ENCODE measurements at places on chromosomes 2 and 18. TPM values are rescaled to one million over a fixed set of nuclear protein-coding genes. Genes with fewer than 3 reads are reported as not detected.

- no peak for DNase-seq
These were observed 9.0 kb upstream of the ONECUT2 start for GRCh38 chr18:57426187-57426586.

DNA sequence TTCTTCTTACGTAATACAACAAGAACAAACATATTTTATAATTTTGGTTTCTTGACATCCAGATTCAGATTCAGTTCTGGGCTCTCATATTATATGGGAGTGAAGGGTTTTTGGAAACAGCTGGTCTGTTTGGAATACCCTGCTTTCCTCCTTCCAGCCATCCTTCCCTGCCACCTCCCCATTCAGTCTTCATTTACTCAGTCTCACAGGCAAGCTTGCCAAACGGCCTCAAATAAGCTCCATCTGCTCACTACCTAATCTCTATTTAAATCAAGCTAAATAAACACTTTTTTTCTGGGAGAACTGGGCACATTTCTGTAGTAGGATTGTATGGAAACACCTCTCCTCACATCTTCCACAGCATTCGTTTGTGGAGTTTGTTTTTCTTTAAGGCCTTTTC, 147.5 kb downstream of the RND3 start:
- DNase-seq = no peak

- DNase-seq = no peak
These were observed 392.1 kb downstream of the TDRD15 start for GRCh38 chr2:21515903-21516302.

- DNase-seq = no peak
These were observed 33.6 kb downstream of the INPP5D start for GRCh38 chr2:233093721-233094120.

DNA sequence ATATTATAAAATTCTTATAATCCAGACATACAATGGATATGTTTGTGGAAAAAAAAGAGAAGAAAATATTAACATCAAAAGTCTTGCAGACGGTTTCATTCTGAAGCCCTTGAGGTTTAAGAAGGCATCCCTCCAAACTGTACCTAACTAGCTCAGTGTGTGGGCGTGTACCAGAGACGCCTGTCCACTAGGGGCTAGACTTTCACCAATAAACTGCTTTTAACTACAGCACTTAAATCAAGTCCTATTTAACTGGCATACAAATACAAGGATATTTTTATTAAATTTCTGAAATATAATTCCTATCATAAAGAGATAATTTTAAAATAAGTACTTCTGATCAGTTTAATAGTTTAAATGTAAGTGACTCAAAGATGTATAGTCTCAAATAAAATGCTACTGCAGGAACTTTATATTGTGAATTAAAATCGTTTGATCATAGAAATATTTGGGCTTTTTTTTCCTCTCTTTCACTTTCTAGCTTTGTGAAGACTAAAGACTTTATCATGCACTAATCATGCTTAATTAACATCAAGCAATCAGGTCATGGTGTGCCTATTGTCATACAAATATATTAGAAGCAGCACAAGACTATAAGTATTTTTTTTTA, 437.7 kb downstream of the SATB2 start:
- no peak for DNase-seq

GRCh38 chr2:45862843-45863242, 211.4 kb downstream of the PRKCE start:
- DNase-seq = no peak

GRCh38 chr2:19205983-19206533, 152.4 kb downstream of the OSR1 start:
- DNase-seq = no peak

The TEX44 gene
- total RNA-seq = not detected
